ENCODE measurements at places on chromosomes 2 and 18.

DNA sequence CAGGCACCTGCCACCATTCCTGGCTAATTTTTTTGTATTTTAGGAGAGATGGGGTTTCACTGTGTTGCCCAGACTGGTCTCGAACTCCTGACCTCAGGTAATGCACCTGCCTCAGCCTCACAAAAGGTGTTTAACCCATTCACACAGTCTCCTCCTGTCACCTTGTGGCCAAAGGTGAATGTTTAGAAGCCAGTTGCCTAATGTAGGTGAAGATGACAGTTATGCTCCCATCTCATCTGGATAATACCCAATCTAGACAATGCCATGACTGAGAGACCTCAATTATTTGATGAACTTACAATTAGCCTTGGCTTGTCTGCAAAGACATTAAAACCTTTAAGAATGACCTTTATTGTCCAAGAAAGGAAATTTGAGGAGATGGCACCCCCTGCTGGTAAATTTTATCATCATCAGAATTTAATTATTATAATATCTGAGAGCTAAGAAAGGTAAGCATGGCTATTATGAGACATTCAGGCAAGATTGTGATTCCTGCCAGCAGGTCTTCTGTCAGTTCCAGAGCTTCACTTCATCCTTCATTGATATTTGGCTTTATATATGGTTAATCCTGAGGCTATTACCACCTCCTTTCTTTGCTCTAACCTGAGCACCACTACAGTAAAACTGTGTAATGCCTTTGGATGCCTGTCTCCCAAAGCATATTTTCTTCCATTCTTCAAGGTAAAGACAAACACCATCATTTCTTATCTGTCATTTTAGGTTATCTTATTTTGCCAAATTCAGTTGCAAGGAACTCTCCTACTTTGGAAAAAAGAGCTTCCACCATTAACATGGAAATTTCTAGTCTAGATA is 117.6 kb downstream of the FAM124B start:
- peak; percentile 27 for DNase-seq

- DNase-seq, result no peak
Measured at GRCh38 chr2:235043762-235044500, 92.1 kb downstream of the SH3BP4 start.

GRCh38 chr2:109719871-109720270 is 74.2 kb upstream of the RGPD5 start:
- DNase-seq, result no peak

DNA sequence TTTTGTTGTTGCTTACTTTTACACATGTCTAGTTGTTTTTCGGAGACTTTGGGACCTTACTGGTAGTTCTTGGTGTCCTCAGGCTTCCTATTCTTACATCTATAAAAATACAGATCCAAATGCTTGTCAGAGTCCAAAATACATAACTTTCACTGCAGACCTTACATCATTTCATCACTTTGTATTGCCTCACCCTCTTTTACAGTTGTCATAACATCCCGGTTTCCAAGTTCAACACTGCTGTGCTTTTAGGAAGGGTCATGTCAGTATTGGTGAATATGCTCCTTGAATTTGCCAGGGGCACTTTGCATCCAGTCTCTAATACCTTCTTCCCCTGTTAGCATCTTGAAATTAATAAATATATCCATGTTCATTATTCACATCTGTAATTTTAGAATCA is 518.2 kb upstream of the RAB12 start:
- no peak for DNase-seq

DNA sequence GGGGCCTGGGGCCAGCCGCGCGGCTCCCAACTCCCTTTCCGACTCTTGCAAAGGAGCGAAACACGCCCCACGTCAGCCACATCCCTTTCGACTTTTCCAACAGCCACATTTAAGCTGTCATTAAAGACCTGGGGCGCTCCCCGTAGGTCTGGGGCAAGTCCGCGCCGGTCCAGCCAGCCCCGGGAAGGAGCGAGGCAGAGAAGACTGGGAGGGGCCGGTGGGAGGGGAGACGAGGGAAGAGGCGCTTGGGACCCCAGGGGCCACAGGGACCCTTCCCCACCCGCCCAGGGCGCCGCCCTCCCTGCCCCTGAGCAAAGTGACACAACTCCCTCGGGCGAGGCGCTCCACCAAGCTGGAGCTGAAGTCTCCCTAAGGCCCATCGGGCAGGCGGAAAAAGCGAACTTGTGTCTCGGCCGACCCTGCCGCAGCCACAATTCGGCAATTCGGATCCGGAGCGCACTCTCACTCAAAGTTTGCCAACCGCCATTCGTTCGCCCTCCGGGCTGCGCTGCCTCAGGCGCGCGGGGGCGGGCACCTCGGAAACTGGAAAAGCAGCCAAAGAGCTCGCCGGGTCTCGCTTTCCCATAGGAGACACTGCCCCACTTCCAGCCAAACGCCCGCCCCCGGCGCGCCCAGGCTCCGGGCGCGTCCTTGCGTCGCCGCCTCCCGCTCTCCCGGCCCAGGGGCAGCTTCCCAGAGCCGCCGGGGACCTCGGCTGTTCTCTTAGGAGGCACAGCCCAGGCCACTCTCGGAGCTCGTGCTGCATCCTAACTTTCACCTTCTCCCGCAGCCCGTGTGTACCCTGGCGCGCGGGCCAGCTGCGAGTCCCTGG is 1.1 kb upstream of the KCTD1 start:
- peak; percentile 62 for DNase-seq

DNA sequence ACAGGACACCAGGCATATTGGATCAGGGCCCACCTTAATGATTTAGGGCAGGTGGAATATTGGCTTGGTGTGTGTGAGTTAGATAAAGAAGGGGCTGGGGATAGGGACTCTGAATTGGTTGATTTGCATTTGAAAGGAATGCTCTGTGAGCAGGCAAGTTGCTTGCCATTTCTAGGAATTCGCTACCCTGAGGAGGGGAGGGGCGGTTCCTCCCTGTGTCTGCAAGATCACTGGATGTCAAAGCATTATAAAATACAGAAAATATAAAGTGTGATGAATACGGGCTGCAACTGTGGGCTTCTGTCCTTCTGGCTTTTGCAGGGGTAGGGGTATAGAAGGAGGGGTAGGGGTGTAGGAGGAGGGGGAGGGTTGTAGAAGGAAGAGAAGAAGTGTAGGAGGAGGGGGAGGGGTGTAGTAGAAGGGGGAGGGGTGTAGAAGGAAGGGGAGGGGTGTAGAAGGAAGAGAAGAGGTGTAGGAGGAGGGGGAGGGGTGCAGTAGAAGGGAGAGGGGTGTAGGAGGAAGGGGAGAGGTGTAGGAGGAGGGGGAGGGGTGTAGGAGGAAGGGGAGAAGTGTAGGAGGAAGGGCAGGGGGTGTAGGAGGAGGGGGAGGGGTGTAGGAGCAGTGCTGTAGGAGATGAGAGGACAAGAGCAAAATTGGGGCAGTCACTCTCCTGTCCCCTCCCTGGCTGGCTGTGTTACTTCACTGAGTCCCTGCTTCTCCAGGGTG is 238.0 kb upstream of the COPS8 start:
- DNase-seq, result no peak

GRCh38 chr2:40725950-40726349 is 274.1 kb upstream of the SLC8A1 start:
- DNase-seq, result no peak

DNA sequence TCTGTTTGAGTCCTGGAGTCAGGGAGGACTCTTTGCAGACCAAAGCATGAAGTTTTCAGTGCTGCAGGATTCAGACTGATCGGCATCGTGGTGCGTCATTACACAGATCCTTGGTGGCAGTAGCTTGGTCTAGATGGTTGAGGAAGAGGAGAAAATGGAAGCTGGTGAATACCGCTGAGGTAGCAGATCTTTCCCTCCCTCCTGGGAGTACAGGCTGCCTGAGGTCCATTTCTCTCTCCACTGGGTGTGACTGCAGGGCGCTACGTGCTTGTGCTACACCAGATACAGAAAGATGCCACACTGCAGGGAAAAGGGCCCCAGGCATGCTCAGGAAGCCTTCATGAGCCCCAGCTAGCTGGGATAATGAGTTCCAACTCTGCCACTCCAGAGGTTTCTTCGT is 3.3 kb upstream of the CNDP1 start:
- no peak for DNase-seq

GRCh38 chr2:237254911-237255578 is 158.9 kb downstream of the COL6A3 start:
- no peak for DNase-seq

- DNase-seq, result no peak
Measured at GRCh38 chr2:233060501-233060979, 398 bp downstream of the INPP5D start.

DNA sequence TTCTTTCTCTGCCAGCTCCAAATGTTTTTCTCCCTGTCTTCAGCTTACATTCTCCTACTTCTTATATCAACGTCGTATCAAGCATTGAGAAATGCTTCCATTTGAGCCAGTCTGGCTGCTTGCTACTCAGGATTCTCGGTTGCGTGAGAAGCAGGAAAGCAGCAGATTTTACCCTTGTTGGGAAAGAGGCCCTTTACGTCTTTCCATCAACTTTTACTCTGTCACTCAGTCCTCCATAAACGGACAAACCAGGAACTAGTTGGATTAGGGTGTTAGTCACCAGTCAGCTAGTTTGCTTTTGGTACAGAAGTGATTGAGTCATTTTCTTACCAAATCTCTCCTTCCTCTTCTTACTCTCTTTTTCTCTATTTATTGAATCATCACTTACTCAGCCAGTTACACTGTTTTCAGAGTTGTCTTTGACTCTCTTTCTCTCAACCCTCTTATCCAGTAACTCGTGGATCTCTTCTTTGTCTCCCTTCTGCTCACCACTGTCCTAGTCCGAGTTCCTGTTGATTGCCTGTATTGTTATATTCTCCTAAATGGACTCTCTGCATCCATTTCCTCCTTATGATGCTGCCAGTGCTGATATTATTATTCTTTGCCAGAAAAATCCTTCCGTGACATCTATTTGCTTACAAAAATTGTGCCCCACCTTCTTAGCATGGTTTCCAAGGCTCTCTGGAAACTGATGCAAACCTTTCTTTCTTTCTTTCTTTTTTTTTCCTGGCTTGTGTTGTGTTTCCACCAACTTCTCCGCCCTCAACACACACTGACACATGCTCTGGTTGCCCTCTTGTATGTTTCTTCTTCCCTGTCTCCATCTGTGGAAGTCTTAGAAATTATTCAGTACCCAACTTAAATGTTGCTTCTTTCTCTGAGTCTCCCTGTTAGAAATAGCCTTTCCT is 61.5 kb downstream of the VRK2 start:
- DNase-seq, result no peak

DNA sequence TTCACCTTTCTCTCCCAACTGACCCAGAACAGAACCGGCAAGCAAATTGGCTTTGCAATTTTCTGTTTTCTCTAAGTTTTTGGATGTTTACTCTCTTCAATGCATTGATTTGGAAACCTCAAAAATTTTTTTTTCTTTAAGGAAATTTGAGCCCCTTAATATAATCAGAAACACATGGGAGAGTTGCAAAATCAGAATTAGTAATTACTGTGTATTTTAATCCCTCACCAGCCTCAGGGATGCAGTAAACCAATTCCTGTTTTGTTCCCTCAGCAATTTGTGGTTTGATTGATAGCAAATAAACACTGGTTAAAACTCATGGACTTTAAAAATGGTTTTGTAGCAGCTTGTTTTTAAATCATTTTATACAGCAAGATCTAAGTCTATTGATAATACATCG is 281.5 kb downstream of the NEDD4L start:
- DNase-seq, result no peak

- DNase-seq, result no peak
Measured at GRCh38 chr18:46867367-46868143, 49.8 kb downstream of the PIAS2 start.

DNA sequence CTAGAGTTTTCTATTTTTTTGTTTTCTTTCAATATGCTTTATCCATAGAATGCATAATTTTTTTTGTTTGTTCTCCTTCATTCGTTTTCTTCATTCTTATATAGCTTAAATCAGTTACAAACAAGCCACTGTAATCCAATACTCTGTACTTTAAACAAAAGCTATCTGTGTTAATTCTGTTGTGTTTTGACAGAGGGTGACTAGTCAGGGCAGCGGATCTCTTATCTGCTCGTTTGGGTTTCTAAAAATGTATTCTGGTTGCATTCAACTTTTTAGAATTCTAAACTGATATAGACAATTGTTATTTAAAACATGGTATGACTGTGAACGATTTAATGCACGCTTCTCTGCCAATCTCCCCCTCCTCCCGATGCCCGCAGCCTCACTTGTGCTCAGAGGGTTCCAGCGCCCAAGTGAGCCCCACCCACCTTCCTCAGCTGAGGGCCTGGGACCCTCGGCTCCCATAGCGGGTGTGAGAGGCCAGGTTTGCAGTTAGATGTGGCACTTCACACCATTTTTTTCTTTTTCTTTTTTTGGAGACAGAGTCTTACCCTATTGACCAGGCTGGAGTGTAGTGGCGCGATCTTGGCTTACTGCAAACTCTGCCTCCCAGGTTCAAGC is 44.1 kb downstream of the NCK2 start:
- DNase-seq, result no peak

DNA sequence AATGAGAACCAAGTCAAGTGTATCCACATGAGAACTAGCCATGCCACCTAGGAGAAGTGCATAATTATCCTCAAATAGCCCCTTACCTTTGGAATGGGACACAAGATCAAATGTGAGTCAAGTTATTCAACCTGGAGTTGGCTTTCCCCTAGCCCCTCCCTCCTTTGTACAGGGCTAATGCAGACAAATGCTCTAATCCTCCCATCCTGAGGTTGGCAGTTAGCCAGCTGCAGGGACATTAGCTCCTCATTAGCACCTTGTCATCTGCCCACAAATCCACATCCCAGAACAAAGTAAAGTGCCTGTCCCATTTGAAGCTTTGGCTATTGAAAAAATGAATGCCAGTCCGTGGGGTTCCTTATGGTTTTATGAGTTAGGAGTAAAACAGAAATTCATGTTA is 294.1 kb upstream of the FANCL start:
- DNase-seq, result no peak

DNA sequence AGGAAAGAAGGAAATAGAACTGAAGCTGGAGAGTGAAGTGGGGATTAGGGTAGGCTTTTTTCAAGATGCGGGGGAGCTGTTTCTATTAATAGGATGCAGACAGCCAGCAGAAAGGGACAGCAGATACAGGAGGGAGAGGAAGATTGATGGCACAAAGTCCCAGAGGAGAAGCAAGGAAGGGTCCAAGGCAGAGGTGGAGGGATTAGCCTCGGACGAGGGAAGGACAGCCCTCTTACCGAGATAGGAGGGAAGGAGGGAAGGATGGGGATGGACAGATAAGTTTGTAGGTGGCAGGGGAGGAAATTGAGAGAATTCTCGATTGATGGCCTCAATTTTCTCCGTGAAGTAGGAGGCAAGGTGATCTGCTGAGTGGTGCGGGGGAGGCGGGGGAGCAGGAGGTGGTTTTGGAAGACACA is 317.4 kb downstream of the AGPS start:
- no peak for DNase-seq

DNA sequence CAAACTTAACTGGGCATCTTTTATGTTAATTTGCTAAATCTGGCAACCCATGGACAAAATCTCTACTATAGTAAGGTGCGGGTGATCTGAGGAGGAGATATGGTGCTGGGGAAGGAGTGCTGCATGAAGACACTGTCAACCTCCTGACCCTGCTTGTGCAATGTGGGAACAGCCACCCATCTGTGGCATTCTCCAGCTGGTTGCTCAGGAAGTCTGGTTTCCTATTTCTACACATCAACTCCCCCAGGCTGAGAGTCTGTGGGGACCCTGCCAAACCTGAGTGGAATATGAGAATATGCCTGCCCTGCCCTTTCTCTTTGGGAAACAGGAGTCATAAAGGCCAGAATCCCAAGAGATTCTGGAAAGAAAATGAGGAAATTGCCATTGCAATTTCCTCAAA is 60.1 kb upstream of the PAX3 start:
- DNase-seq, result peak; percentile 23
